ENCODE measurements at places on chromosomes 13 and 19. TPM values are rescaled to one million over a fixed set of nuclear protein-coding genes. Genes with fewer than 3 reads are reported as not detected.

Gene SYT5
- total RNA-seq: not detected

Gene ATXN8OS
- total RNA-seq: not detected

Gene ZNF626
- total RNA-seq: 7.6 TPM

Gene LRRC25
- 9.4 TPM for total RNA-seq

Gene KCNRG
- total RNA-seq: 0.60 TPM

DNA sequence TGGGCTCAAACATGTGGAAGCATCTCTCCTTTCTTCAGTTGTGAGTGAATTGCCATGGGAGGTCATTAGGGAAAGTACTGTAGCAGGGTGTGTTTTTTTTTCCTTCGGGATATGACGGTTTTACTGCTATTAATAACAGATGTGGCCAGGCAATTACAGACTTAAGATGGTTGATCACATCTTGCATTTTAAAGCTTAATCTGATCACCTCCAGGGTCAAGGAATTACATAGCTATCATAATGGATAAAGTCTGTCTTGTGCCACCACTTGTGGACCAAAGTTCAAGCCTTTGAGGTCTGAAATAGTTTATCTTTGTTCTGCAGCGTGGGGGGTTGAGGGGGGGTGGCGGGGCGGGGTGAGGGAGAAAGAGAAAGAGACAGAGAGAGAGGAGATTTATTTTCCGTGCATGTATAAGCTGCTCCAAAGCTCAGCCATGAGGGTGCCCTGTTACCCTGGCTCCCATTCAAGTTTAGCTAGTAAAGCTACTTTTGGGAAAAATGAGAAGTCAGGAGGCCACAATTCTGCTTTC lies 5.5 kb upstream of the SERP2 start:
- no peak for DNase-seq

DNA sequence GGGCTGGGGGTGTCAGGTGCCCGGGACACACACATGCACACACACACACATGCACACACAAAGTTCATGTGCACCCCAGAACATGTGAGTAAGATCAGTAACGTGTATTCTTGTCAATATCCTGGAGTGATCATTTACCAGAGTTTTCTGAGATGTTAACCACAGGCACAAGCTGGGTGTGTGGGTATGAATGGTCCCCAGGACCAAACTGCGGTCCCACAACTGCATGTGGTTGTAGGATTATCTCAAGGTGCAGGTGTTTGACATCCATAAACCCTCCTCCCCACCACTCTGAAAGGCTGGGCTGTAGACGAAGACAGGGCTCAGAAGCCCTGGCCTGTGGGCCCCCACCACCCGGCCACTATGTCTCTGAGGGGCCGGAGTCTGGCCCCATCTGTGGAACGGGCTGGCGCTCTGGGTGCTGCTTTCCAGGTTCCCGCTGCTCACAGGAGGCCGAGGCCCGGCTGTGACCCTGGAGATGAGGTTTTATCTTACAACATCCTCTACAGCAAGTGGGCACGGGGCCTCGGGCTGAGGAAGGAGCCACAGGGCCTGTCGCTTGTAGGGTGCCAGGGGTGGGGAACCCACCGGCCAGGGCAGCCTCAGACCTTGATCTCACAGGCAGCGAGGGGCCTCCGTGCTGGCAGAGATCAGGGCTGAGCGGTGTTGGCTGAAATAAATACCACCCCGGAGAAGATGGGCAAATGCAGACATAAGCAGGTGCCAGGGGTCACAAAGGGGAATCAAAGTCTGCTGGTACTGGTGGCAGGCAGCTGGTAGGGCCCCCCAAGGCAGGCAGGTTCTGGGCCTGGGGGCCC lies 4.3 kb downstream of the F2RL3 start:
- DNase-seq: no peak

DNA sequence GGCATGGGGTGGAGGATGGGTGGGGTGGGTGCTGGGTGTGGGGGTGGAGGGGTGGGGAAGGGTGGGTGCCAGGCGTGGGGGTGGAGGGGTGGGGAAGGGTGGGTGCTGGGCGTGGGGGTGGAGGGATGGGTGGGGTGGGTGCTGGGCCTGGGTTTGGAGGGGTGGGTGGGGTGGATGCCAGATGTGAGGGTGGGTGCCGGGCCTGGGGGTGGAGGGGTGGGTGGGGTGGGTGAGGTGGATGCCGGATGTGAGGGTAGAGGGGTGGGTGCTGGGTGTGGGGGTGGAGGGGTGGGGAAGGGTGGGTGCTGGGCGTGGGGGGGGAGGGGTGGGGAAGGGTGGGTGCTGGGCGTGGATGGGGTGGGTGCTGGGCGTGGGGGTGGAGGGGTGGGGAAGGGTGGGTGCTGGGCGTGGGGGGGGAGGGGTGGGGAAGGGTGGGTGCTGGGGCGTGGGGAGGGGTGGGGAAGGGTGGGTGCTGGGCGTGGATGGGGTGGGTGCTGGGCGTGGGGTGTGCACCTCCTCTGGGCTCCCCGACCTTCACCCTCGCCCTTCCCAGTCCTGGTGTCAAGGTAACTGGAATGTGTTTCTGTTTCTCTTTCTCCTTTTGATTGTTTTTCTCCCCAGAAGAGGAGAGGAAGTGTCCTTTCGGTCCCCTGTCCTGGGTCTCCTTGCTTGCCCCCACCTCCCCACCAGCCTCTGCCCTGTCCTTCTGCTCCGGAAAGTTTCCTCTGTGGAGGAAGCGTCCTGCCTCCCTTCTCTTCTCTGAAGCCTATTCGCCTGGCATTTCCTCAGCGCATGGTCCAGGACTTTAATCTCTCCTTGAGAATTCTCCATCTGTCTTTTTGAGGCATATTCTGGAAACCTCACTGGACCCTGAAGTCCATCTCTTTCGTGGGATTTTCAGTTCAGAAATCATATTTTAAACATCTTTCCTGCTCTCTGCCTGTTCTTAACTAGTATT lies 22.9 kb upstream of the CFAP97D2 start:
- DNase-seq: no peak

DNA sequence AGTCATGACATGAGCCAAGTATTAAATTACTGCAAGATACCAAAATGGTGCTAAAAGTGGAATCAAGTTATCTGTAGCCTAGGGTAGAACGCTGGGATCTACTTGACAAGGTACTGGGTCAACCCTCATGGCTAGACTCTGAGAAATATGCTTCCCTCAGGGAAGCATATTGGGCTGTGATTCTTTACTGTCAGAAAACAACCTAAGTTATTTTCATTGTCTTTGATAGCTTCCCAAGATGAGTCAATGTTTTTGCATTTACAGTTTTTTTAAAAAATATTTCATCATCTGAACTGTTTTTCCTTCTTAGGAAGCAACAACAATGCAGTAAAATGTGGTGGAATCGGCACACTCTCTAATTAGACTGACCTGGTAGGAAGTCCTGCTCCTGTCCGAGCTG lies 218.0 kb downstream of the RGCC start:
- DNase-seq: no peak

GRCh38 chr13:92768602-92769001 lies 458.0 kb upstream of the GPC6 start:
- no peak for DNase-seq

DNA sequence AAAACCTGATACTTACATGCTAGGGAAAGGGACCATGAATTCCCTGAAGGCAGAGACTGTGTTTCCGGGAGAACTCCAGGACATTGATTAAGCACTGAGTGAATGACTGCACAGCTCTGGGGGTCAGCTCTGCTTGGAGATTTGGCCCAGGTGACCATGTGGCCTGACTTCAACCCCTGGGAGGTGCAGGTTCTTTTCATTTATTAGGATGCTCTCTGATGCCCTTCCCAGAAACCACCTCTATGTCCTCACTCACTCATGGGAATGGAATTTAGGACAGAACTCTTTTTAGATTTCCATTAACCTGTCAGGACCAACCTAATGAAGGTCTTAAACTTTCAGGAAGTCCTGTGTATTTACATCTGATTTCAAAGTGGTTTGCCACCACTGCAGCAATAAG lies 393.3 kb upstream of the ARGLU1 start:
- DNase-seq: no peak

DNA sequence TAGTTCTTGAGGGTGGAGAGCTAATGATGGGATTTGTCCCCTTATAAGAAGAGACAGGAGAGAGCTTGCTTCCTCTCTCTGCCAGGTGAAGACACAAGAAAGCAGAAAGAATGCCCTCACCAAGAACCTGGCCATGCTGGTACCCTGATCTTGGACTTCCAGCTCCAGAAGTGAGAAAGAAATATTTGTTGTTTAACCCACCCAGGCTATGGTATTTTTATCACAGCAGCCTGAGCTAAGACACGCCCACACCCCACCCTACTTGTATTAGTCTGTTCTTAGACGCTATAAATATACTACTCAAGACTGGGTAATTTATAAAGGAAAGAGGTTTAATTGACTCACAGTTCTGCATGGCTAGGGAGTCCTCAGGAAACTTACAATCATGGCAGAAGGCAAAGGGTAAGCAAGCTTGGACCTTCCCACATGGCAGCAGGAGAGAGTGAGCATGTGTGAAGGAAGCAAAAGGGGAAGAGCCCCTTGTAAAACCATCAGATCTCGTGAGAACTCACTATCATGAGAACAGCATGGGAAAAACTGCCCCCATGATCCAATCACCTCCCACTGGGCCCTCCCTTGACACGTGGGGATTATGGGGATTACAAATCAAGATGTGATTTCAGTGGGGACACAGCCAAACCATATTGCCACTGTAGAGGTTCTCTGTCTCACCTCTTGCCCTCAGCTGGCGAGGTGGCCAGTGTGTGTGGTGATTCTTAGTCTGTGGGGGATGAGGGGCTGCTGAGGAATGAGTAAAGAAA lies 57.4 kb upstream of the RCBTB2 start:
- no peak for DNase-seq

- DNase-seq: no peak
Observed at GRCh38 chr19:46776927-46777911, 11.2 kb downstream of the SLC1A5 start.

DNA sequence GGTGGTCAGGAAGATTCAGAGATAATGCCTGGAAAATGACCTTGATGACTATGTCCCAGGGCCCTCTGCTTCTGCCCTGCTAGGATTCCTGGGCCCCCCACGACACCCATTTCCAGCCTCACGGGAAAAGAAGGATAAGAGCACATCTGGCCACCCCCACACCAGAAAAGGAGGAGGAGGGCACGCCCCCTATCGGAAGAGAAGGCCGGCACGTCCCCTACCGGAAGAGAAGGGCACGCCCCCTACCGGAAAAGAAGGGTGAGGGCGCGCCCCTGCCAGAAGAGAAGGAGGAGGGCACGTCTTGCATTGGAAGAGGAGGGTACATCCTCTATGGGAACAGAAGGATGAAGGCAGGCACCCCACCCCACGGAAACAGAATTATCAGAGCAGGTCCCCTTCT lies 84.3 kb downstream of the IER2 start:
- DNase-seq: peak; percentile 8

- DNase-seq: no peak
Observed at GRCh38 chr13:110542169-110542796, 19.2 kb downstream of the RAB20 start.

DNA sequence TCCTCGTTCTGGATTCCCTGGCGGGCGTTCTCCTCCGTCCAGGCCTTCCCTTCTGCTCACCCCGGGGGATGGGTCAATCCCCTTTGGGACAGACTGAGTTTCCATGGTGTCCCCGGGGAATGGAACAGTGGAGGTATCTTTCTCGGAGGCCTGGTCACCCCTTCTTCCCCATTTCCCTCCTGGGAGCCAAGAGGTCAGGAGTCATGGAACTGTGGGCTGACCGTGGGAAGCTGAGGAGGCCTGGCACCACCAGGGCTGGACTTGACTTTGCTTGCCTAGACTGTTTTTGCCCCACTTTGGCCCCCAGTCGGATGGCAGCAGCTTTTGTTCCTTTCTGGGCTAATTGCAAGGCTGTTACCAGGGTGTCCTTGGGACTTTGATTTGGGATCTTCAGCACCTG lies 2.0 kb downstream of the NACC1 start:
- no peak for DNase-seq

GRCh38 chr19:49440439-49441209 lies 703 bp downstream of the SLC17A7 start:
- DNase-seq: no peak

- no peak for DNase-seq
Observed at GRCh38 chr13:53237696-53238095, 209.1 kb downstream of the OLFM4 start.

DNA sequence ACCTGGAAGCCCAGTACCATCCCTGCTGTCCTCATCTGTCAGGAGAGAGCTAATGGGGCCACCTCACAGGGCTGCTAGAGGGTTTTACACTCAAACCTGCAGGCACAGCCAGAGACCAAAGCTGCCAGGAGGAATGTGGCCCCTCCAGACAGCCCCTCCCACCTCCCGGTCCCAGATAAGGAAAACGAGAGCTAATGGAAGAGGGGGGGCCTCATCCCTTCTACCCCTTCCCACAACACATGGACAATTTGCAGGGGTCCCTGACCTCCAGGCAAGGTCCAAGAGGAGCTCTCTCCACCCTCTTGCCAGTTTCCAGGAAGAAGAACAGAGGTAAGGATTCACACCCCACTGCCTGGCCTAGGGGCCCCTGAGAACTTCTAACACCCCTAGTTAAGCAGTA lies 1.6 kb upstream of the PEPD start:
- no peak for DNase-seq

DNA sequence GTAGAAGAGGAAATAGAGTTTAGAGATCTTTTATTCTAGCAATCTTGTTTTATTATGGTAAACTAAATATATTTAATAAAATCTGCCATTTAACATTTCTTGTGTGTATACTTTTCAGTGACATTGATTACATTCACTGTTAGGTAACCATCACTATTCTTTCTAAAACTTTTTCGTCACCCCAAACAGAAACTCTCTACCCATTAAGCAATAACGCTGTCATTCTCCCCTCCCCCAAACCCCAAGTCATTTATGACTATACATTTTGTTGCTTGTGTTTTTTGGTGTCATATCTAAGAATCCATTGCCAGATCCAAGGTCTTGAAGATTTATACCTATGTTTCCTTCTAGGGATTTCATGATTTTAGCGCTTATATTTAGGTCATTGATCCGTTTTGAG lies 10.6 kb downstream of the URI1 start:
- DNase-seq: no peak

GRCh38 chr13:20198781-20199180 lies 6.0 kb upstream of the GJB2 start:
- no peak for DNase-seq

DNA sequence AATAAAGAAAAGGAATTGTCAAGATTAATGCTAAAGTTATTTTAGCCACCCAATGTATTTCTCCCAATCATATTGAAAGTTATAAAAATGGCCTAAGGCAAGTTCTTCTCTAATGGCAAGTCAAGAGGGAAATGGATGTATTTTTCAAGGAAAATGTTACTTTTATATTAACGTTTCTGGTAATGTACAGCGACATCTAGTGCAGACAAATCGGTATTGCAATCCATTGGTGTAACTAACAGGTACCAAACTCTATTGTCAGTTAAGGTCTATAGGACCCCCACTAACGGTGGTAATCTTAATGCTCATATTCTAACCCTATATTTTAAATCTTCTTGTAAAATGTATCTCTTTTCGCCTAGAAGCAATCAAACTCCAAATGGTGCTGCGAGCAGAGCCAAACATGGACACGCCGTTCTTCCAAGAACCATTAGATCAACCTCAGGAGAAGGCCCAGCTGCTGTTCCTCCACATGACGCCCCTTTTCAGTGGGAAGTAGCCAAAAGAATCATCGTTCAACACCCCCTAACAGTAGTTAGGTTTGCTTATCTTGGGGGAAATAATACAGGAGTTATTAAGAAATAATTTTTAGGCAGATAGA lies 98.5 kb upstream of the PABPC3 start:
- peak; percentile 67 for DNase-seq

- DNase-seq: no peak
Observed at GRCh38 chr13:79547211-79548195, 66.5 kb downstream of the NDFIP2 start.

Measured in tibial nerve (tissue), 4 donors.